Activated CD4-positive, alpha-beta T cell treated with anti-CD3 and anti-CD28 coated beads for 48 hours (primary cell): ENCODE measurements at places on chromosomes 2 and 18.

DNA sequence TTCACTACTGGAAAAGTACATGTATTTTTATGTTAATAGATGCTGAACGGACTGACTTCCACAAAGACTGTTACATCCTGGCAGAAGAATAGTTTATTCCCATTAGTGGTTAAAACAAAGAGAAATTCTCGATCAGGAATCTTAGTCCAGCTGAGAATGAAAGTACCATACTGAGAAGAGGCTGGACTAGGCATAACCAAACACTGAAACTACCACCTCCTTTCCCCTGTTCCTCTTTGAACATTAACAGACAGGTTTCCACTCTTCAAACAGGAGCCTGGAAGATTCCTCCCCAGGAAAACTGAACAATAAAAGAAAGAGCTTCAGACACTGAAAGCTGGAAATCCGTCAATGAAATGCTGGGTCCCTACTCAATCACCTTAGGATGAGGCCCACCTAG lies 25.8 kb downstream of the LDAH start:
- no peak for DNase-seq

GRCh38 chr2:57892920-57893319 lies 153.7 kb upstream of the VRK2 start:
- DNase-seq = no peak

DNA sequence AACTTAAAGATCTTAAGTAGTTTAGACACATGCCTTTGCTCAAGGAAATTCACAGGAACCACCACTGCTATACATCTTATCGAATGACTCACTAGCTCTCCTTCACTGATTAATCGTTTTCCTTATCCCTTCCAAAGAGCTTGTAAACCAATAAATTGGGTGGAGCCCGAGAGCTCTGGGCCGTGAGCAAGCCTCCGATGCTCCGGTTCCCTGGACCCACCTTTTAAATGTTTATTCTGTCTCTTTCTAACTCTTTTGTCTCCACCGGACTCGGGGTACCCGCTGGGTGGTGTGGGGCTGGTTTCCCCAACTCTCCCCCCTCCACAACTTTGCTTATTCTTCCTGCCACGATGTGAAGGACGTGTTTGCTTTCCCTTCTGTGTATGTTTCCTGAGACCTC lies 292.9 kb upstream of the TMEFF2 start:
- no peak for DNase-seq

DNA sequence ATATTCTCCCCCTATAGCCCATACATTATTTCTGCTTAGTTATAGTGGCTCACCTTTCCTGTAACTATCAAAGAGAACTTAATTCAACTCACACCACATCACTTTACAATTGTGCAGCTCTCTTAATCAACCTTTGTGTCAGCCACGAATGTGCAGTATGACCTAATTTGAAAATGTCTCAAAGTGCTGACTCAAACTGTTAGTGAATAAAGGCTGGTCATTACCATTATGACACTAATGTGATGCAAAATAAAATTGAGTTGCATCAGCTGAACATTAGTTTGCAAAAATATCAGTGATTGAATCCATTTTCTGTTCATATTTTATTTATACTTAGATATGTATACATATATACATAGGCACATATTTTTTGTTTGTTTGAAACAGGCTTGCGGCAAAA lies 251.8 kb downstream of the MEIS1 start:
- no peak for DNase-seq

GRCh38 chr2:190478572-190479195 lies 55.8 kb downstream of the NEMP2 start:
- no peak for DNase-seq

DNA sequence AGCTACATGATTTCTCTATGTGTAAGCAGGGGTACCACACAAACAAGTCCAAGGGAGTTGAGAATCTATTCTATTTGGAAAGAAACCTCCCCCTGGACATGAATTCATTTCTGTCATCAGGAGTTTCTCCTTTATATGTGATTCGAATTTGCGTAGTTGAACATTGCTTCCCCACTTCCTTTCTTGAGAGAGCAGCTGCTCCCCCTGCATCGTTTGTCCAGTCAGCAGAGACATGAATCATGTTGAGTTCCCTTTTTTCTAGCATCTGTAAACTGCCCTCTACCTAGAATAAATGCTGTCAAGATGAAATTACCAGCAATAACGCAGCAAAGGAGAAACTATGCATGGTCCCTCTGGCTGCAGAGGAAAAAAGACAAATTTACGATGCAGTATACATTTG lies 73.8 kb downstream of the KIF5C start:
- DNase-seq = no peak

DNA sequence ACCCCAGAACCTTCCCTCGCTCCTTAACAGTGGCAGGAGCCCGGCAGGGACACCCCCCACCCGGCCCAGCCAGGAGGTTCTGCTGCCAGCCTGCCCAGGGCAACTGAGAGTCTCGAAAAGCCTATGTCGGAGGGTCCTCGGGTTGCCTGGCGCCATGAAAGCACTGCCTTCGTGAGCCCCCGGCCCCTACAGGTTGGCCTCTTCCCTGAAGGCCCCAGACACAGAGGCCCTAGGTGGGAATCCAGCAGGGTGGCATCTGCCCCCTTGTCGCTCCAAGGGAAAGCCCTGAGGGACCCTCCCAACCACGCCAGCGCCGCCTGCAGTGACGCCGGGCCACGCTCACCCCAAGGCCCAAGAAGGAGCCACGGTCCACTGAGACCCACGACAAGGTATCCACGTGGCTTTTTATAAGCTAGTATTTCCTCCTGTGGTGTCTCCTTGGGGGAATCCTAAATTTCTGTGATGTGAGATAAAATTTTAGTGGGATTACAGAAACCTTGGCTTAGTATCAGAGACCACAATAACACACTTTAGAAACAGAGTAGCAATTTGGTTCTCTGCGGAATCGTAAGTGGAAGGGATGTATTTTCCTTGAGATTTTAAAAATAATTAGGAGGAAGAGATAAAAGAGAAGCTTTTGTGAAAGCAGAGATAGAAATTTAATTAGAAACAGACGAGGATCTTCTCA lies 138.9 kb downstream of the HDAC4 start:
- no peak for DNase-seq

DNA sequence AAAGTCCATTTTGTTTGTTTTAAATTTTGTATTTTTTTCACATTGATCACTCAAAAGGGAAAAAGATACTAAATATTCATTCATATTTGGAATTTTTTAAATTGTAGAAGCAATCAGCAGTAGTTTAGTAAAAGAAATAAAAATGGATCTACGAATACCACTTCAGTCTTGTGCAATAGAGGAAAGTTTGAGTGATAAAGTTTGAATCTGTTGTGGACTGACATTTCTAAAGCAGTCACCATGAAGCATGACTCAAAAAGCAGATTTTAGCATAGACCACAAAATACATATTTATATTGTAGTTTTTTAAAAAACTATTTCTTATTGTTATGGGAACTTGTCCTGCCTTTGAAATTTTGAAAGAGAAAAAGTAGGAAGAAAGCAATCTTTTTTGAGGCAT lies 520.5 kb upstream of the ZEB2 start:
- DNase-seq = no peak

- no peak for DNase-seq
Observed at GRCh38 chr2:85961053-85961452, 72.3 kb upstream of the ST3GAL5 start.

DNA sequence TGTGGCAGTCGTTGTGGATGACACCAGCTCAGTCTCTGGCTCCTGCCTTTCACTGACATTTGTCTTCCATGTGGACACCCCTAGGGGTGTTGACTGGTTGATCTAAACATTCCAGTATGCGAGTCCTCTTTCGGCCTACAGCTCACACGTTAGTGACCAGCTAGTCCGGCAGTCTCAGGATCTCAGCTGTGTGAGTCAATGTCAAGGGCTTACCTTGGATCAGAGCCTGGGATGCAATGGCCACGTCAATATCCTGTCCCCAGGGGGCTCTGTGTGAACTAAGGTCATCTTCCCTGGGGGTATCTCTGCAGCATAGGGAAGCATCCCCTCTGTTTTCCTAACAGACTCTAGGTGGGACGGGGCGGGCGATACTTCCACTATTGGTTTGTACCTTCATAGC lies 35.1 kb upstream of the YWHAQ start:
- no peak for DNase-seq

DNA sequence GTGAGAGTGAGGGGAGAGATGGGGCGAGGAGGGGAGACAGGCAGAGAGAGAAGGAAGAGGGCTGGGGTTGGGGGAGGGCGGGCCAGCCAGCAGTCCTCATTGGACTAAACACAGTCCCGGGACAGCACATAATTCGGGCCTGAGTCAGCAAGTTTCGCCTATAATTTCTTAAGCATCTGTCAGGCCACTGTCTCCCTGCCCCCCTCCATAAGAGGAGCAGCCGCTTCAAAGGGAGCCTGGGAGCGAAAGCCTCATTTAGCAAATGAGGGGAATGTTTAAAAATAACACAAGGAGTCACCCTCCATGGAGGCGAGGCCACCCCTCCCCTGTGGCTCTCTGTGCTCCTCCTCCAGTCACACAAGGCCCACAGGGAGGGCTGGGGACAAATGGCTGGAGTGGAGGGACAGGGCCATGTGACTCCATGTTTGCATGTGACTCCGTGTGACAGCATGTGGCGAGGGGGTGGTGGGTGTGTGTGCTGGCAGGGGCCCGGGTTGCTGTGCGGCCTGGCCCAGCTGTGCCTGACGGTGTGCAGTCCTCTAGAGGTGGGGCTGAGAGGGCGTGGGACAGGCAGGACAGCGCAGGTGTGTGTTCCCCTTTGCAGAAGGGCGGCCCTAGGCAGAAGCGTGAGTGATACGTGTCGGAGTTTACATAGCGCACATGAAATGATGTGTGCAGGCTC lies 162.4 kb downstream of the CELF4 start:
- DNase-seq = no peak

- no peak for DNase-seq
Observed at GRCh38 chr18:71036783-71037182, 747.9 kb downstream of the SOCS6 start.

DNA sequence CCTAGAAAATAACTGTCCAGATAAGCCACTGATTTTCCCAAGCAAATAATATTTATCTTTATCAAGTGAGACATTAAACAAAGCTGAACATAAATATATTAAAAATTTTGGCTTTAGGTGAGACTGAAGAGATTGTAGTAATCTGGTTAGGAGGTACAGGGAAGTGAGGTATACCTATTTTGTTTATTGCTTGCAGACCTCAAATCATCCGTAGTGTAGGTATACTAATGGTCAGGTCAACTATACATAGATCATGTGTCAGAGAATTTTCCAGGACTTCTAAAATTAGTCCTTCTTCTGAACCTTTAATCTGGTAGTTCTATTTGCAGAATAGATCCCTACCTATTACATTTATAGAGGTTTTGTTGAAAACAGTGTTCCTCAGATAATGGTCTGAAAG lies 41.5 kb downstream of the SP140 start:
- DNase-seq = no peak

DNA sequence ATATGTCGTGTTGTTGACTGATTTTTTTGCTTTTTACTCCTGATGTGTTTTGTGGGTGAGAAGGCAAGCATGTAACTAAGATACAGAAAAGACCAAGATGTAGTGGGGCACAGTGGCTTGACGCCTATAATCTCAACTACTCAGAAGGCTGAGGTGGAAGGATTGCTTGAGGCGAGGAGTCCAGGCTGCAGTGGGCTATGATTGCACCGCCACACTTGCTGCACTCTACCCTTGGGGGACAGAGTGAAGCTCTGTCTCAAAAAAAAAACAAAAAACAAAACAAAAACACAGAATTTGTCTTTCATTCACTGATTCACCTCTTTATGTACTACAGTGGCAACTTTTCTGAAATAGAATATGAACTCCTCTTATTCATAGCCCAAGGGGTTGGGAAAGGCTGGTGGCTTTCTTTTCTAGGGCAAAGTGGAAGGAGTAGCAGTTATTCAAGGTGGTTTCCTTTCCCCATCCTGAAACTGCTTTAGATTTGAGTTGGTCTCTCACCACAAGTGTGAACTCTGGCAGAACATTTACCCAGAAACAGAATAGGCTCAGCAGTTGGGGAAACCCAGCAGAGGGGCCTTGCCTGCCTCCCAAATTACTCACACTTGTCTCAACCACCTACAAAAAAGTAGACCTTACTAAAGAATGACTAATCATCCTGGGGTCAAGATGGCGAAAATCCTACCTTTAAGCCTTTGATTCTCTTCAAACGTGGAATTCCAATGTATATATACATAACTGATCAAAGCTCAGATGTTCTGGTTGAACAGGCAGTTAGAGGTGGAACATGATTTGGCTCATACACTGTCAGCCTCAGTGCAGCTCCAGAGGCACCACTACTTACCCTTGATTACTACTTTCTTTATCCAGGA lies 6.5 kb downstream of the TANK start:
- peak; percentile 79 for DNase-seq

- DNase-seq = no peak
Observed at GRCh38 chr2:130374587-130375290, 18.9 kb downstream of the PTPN18 start.

DNA sequence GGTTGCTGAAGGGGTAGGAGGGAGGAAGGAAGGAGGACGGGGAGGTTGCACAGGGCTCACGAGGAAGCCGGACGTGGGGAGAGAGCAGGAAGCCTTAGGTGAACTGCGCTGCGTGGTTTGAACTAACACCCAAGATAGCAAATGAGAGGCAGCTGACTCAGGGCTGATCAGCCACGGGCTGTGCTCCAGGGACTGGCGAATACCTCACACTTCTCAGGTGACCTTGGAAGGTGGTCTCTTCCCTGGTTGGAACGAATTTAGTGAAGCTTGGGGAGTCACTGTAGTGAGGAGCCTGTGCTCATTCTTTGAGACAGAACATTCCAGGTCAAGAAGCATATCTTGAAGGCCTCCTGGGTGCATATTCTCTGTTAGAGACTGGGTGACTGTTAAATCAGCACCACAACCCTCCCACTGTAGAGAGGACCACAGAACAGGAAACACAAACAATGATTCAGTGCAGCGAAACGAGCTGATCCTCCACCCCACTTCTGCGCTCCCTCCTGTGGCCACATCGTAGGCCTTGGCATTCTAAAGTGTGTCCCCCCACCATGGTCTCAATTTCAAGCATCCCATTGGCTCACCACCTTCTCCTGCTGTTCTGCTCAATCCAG lies 33.8 kb downstream of the TOGARAM2 start:
- peak; percentile 82 for DNase-seq

DNA sequence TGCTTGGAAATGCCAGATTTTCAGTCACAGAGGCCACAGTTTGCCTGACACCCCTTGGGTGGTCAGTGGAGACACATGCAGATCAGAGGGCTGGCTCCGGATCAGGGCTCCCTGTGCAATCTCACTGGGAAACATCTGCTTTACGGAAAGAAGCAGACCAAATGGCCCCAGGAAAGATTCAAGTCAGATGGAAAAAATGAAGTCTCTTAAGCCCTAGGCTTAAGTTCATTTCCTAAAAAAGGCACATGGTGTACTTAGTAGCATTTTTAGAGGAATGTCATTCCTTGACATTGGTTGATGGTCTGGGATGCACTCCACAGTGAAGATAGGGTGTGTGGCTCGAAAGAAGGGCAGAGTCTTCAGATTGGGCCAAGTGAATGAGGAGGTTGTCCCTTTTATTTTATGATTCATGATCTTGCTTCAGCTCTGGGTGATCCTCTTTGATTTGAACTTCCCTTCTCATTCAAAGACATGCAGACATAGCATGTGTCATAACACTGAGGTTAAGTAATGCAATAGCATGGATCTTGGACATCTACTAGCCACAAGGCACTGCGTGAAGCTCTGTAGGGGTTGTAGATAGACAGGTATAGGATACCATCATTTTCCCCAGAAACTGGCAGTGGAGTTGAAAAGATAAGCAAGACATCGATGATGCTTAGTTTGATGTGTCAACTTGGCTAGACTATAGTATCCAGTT lies 56.5 kb downstream of the KCNE4 start:
- no peak for DNase-seq

- no peak for DNase-seq
Observed at GRCh38 chr2:65264821-65265670, 37.4 kb downstream of the ACTR2 start.

GRCh38 chr2:1870431-1870830 lies 126.1 kb upstream of the PXDN start:
- no peak for DNase-seq
